ENCODE measurements at places on chromosomes 1 and 21.

DNA sequence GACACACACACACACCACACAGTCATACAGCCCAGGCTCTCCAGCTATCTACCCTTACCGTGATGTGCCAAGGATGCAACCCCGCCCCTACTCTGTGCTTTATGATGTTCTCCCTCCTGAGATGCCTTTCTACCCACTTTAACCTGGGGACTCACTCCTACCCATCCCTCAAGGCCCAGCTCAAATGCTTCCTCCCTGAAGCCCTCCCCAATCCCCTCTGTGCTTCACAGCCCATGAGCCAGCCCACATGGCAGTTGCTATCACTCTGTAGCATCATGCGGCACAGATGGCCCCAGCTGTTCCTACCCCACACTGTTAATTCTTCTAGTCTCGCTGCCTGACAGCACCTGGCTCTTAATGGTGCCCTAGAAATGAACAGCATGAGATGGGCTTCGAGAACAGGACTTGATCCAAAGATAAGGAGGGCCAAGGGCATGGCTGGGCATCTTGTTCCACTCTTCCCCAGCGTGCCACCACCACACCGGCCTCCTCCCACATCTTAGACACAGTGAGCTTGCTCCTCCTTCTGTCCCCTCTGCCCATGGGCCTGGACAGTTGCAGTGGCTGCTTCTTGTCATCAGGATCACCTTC lies 109.8 kb downstream of the GLIS1 start:
- no peak for DNase-seq

DNA sequence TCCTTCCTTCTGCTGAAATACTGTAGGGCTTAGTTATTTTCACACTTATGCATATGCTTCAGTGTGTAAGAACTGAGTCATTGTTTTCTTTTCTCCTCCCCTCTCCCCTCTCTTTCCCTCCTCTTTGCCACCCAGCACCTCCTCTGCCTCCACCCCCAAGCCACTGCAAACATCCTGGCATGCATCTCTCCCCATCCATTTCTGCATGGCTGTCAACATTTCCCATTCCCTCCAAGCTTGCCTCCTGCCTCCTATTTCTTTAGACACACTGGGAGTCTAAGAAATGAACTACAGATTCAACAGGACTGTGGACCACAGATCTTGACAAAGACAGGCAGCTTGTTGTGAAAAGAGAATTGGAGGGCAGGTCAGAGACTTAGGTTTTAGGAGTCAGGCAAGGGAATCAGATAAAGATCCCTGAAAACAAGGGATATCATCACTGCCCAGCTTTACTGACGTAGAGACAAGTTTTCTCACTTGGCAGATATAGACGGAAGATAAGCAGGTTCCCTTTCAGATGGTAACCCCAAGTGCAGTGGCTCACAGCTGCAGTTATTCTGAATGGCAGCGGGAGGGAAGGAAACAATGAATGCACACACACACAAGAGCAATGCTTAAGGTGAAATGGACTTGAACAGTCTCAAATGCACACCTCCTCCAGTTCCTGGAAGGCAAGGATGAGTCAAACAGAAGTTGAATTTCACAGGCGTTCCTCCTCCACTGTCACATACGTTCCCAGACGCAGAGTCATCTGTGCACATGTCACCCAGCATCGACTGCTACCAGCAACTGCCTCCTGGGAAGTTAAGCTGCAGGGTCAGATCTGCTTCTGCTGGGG lies 56.1 kb downstream of the HIVEP3 start:
- peak; percentile 78 for DNase-seq

DNA sequence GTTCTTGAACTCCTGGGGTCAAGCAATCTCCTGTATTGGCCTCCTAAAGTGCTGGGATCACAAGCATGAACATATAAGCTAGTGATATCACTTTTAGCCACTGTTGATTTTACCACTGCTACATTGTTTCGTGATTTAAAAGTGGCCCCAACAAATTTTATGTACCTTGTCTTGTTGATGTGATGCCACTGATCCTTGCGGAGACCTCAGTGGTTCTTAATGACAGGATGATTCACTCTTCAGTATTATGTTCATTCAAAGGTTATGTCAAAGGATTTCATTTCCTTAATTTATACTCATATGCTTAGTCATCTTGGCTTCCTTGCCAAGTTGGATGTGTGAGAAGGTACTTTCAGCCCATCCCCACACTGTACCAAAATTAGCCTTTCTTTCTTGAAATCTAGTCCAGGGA lies 12.1 kb downstream of the PRKACB start:
- peak; percentile 37 for DNase-seq

- DNase-seq = peak; percentile 31
Observed at GRCh38 chr1:239630767-239631166, 244.4 kb downstream of the CHRM3 start.

DNA sequence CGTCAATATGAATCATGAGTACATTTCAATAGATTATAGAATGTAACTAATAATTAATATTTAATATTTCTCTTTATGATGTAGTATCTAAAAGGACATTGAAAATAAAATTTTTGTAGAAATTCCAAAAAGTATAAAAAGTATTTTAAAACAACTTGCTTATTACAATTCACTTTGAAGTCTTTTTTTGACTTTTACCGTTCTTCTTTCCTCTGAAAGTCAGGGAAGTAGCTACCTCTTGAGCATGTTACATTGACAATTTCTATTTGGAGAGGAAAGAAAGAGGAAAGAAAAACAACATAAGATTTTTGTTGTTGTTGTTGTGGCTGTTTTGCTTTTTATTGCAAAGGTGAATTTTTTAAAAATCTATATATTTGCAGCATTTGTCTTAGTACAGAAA lies 1.3 kb downstream of the PTPRC start:
- DNase-seq = no peak
